Stimulated activated CD4-positive, alpha-beta T cell treated with anti-CD3 and anti-CD28 coated beads, Interleukin-12 subunit alpha, Interleukin-12 subunit beta, amount 100 ng/mL, for 48 hours (primary cell): ENCODE measurements at places on chromosomes 1 and 21.

GRCh38 chr1:201447903-201448871 is 20.8 kb downstream of the PHLDA3 start:
- peak; percentile 73 for DNase-seq

DNA sequence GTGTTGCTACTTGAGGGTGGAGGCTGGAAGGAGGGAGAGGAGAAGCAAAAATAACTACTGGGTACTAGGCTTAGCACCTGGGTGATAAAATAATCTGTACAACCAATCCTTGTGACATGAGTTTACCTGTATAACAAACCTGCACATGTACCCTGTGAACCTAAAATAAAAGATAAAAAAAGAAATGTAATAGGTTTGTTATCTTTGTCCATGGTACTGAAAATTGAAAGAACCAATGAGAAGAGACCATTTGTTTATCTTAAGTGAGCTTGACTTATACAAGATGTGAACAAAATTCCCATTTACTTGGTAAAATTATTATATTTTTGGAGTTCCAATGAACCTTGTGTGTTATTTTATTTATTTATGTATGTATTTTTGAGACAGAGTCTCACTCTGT is 11.1 kb upstream of the USP25 start:
- no peak for DNase-seq

- no peak for DNase-seq
Observed at GRCh38 chr1:1455366-1455884, 5.9 kb downstream of the ATAD3C start.

- peak; percentile 54 for DNase-seq
Observed at GRCh38 chr1:205523891-205524793, 19.7 kb downstream of the CDK18 start.

GRCh38 chr1:159406821-159407220 is 25.2 kb upstream of the OR10J4 start:
- no peak for DNase-seq

DNA sequence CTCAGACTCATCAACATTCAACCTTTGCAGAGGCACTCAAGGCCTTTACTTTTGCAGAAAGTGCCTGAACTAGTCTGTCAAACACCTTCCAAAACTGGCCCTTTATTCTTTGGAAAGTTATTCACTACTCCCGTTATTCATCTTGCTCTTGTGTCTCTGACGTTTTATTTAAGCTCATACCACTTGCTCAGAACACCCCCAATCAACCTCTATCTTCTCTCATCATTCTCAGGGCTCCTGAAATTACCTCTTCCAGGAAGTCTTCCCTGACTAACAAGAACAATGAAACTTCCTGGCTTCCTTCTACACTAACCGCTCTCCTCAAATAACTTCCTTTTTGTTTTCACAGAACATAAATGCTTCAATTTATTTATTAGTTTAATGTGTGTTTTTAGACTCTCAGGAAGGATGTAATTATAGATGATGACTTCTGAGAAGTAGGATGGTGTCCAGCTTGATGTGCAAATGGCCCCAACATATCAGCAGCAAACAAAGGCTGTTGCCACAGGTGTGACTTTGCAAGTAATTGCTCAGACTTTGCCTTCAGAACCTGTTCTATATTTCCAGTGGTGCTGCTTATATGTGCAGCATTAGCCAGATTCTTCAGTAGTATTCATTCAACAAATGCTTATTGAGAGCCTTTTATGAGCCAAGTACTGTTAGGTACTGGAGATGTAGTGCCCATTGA is 22.8 kb upstream of the BATF3 start:
- no peak for DNase-seq

DNA sequence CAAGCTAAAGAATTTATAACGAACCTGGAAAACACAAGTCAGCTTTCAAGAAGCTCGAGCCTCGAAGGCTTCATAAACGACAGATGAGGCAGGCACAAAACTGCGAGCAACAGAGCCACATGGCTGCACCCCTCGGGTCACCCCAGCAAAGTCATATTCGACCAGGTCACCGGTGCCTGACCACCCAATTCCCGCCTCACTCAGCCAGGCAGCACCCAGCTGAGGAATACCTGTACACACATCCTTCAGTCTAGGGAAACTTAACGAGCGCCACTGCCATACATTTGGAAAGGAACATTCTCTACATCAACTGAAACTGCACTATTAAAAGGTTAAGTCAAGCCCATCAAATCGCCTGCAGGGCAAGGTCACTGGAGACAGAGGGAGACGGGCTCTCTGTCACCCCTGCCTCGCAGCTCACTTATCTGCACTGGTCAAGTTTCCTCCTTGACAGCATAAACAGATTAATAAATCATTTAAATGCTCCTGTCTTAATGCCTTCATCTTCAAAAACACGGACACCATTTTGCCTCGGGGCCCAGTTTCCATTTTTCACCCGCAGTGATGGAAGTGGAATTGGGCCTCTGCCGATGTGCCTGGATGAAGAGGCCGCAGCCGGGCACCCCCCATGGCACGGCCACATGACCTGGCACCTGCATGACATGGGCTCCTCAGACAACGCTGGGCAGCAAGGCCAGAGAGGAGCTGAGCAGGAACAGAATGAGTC is 20.6 kb downstream of the NPHP4 start:
- no peak for DNase-seq

DNA sequence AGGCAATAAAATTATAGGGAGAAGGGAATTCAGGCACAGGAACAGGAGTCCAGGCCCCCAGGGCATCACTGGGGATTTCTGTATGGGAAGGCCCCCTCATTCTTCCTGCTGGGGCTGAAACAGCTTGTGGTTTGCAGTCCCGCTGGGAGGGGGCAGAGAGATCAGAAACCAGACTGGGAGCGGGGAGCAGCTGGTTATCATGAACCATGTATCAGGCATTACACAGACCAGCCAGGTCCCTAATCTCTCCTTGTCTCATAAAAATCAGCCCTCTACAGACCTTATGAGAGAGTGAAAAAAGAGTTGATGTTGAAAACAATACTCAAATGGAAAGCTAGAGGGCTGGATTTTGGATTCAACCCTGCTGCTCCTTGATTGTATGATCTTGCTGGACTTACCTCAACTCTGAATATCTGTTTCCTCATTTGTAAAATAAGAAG is 93.4 kb upstream of the F3 start:
- no peak for DNase-seq

- DNase-seq, result no peak
Observed at GRCh38 chr21:44893278-44893556, 19.7 kb upstream of the PTTG1IP start.

DNA sequence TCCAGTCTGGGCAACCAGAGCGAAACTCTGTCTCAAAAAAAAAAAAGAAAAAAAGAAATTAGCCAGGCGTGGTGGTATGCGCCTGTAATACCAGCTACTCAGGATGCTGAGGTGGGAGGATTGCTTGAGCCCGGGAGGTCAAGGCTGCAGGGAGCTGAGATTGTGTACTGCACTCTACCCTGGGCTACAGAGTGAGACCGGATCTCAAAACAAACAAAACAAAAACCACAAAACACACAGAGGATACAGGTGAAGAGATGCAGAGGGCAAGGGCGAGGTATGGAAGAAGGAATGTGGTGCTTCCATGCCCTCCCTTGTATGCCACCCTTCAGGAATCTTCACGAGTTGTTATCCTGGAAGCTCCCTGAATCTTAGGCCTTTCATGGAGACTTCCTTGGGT is 68.5 kb downstream of the NDUFS5 start:
- DNase-seq, result no peak

DNA sequence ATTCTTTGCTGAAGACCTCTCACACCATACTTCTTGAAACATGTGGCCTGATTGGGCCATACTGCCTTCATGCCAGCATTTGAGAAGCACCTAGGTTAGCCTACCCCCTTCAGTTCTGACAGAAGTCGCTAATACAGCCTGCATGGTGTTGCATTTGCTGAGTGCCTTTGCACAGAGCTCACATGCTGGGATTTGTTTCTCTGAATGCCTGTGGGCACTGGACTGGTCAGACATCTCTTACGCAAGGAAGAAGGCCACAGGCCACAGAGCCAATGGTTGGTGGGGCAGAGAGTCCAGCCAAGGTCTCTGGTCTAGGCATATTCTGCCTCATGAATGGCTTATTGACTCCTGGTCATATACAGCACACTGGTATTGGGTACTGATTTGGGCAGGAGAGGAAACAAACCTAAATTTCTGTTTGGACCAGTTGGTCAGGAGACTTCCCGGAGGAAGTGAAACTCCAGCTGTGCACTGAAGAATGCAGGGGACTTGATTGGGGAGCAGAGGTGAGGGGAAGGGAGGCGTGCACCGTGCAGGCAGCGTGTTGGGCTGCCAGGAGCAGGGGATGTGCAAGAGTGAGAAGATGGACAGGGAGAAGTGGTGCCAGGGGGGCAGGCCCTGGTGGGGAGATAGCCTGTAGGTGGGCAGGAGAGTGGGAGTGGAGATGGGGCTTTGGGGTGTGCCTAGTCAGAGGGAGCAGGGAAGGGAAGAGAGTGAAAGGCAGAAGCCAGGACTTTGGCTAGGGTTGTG is 18.1 kb downstream of the URB2 start:
- DNase-seq, result no peak

DNA sequence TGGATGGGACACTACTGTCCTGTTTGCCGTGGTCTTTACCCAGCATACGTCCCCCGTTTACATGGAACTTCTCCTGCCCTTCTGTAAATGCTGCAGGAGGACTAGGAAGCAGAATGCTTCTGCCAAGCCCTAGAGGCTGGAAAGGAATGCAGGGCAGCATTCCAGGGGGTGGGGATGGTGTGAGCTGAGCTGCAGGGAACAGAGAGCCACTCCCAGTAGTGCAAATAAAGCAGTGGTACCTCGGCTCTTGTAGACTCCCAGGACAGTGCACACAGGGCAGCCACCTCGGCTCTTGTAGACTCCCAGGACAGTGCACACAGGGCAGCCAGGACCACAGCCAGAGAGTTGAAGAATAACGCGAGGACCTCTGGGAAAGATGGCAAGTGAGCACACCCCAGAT is 35.4 kb downstream of the PTPRU start:
- DNase-seq, result no peak

DNA sequence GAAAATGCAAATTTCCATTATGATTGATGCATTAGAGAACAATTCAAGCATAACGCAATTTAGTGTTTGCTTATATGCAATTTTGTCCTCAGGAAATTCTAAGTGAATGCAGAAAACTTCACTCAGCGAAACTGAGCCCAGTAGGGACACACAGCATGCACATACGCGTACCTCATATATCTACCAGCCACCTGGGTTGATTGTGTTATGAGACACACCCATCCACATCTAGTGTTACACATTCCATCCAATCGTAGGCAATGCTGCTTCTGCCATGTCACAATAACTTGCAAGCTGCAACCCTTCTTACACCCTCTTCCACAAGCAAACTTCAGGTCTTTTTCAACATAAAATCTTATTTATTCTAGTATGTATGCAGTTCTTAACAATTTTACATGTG is 312.9 kb downstream of the HHAT start:
- DNase-seq, result no peak

DNA sequence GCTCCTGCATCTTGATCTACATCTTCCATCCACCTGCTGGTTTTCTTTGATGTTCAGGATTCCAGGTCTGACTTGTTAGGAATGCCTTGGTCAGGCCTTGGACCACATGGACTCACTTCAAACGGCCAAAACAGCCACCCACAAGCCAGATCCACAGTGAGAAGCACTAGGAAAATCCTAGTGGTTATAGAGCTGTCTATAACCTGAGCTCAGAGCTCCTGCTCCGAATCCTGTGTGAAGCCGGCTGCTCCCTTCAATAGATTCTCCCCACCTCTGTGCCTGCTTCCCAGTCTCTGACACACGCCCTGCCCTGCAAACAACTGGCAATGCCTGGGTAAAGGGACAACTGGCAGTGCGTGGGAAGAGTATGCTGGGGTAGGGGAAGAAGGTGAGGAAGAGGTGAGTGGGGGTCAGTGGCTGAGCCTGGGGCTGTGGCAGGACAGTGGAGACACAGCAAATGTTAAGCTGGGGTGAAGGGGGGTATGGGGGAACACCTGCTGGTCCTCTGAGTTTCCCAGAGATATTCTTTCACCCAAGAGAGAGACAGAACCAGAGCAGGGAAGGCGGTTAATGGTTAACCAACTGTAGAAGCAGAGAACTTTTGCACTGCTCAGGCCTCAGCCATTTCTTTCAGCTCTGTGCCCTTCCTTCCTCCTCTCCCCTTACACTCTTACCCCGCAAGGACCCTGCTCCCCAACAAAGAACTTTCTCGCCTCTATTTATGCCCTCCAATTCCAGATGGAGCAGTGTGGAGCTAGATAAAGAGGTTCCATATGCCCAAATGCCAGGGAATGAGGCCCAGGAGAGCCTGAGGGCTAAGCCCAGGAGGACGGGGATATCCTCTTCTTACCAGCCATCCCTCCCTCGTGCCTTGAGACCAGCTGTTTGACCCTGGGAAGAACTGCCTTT is 4.5 kb downstream of the PLXNA2 start:
- no peak for DNase-seq

DNA sequence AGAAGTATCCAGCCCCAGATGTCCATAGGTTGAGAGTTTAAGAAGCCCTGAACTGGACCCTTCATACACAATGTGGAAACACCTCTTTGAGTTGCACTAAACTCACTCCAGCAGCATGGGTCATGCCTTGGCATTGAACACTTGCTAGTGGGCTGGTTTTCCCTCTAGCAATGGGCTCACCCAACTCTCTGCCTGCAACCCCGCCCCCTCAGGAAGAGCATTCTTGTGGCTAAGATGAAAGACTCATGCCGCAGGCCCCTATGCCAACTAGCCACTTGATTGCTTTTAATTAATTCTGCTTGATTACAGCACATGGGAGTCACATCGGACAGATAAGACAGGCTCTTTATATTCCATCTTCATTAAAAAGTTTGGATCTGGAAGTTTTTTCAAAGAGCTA is 136.5 kb upstream of the GJB5 start:
- DNase-seq, result no peak

DNA sequence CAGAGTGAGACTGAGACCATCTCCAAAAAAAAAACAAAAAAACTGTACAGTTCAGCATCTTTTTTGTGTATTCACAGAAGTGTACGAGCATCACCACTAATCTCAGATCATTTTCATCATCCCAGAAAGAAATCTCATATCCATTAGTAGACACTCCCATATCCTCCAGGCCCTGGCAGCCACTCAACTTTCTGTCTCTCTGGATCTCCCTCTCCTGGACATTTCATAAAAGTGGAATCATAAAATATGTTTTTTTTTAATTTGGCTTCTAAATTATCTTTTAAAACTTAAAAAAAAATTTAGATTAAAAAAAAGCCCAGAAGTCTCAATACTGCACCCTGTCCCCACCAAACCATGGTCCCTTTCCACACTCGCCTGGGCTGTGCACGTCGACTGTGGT is 22.1 kb downstream of the RIPPLY3 start:
- no peak for DNase-seq

GRCh38 chr1:221268295-221268694 is 389.1 kb downstream of the HLX start:
- DNase-seq, result no peak

- no peak for DNase-seq
Observed at GRCh38 chr21:24424776-24425175, 1182.5 kb downstream of the MRPL39 start.

GRCh38 chr1:61602663-61603062 is 122.3 kb downstream of the TM2D1 start:
- no peak for DNase-seq
